ENCODE measurements at places on chromosomes 1 and 21.
A peak's percentile ranks its signal among the peaks of the same experiment; 100 is the strongest.

DNA sequence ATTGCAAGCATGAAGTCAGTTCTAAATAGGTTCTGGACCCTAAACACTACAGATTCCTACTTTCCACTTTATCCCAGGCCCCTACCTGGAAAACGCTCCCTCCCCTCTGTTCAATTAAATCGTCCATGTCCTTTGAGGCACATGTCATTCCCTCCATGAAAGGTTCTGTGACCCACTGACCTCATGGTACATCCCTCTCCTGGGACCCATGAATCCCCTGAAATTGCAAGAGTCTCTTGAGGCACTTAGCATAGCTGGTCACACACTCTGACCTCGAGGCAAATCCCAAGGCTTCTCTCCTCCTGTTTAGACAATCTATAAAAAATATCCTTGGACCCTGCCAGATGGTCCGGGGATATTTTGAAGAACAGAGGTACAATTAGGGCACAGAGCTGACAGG lies 34.3 kb upstream of the KRTAP19-8 start:
- H3K27ac ChIP-seq = no peak overlapping the region
- no peak for ATAC-seq
- H3K36me3 ChIP-seq = no peaks in the 10 kb centered on the region
- no peaks in the 10 kb centered on the region for H3K4me1 ChIP-seq
- H3K4me3 ChIP-seq = no peak overlapping the region

- no peak for ATAC-seq
- H3K4me1 ChIP-seq = no peaks in the 10 kb centered on the region
- peaks cover 3% of the 10 kb centered on the region for H3K27me3 ChIP-seq
- no peak overlapping the region for H3K27ac ChIP-seq
- H3K36me3 ChIP-seq = no peaks in the 10 kb centered on the region
These were observed 31.6 kb upstream of the SOX13 start for GRCh38 chr1:204041232-204041767.

GRCh38 chr1:1920608-1921458 lies 1.8 kb upstream of the TMEM52 start:
- H3K36me3 ChIP-seq = no peaks in the 10 kb centered on the region
- H3K27me3 ChIP-seq = no peaks in the 10 kb centered on the region
- H3K4me3 ChIP-seq = peak overlapping the region; percentile 22
- no peak overlapping the region for H3K27ac ChIP-seq
- no peak for ATAC-seq

- H3K27me3 ChIP-seq = no peaks in the 10 kb centered on the region
- H3K27ac ChIP-seq = no peak overlapping the region
- H3K4me1 ChIP-seq = no peaks in the 10 kb centered on the region
- no peak for ATAC-seq
- H3K4me3 ChIP-seq = no peak overlapping the region
These were observed 8.3 kb downstream of the RCAN1 start for GRCh38 chr21:34606621-34607020.
